ENCODE measurements at places on chromosomes 2 and 18. TPM values are rescaled to one million over a fixed set of nuclear protein-coding genes. Genes with fewer than 3 reads are reported as not detected.

The TMEM237 gene
- 19.0 TPM for total RNA-seq

The STK17B gene
- total RNA-seq, result 8.8 TPM

The LYG2 gene
- total RNA-seq, result not detected

The GALR1 gene
- total RNA-seq, result not detected

The LAMA1 gene
- total RNA-seq, result 0.44 TPM

GRCh38 chr18:13410471-13410870 is 191.9 kb downstream of the LDLRAD4 start:
- DNase-seq, result no peak

DNA sequence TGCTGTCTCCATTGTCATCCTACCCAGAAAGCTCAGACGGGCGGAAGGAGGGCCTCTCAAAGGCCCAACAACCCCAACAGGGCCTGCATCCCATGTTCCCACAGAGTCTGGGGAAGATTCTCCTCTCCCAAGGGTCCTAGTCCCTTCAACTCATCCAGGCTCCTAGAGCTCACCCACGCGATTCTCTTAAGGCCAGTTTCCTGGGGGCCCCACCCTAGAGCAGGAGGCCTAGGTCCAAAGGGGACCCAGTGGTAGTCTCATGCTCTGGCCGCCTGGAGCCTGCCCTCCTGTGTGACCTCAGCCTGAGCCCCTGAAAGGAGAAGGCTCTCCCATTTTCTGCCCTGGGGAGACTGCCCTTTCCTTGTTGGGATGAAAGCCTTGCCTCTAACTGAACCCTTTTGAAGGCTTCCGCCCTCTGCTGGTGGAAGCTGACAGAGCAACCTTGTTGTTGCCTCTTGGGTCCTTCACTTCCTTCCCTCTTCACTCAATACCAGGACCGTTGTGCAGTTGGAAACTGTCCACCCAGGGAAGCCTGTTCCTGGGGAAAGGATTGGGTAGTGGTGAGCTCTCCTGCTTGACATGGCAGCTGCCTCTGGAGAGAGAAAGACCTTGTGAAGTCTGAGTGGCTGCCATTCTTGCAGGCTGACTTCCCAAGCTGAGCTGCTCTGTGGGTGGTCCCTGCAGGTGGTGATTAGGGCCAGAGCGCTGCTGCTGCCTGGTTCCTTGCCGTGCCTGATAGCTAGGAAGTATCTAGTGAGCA is 86.0 kb upstream of the ALPP start:
- DNase-seq, result peak; percentile 21

- no peak for DNase-seq
Measured at GRCh38 chr18:79583984-79584401, 95.6 kb upstream of the CTDP1 start.

- DNase-seq, result no peak
Measured at GRCh38 chr18:45976566-45976965, 9.4 kb upstream of the EPG5 start.

DNA sequence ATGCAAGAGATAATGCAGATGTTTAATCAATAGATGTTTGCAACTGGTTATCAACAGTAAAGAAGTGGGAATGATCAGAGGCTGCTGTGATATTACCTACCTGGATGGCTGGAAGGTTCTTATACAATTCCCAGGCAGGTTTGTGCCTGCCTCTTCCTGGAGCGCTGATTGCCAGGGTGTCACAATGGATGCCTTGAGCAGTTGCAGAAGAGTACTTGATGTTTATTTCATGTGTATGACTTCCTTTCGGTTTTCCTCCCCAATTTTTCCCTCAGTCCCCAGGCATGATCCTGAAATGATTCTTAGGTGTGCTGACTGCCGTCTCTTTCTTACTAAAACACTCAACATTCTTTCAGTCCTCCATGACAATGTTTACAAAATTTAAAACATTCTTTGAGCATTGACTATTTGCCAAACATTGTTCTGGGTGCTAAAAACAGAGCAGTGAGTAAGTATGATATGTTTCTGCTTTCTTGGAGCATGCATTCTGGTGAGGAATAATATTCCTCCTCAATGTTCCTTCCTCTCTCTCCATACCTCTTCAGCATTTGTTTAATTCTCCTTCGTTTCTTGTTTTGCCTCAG is 416.6 kb upstream of the TRIB2 start:
- no peak for DNase-seq

DNA sequence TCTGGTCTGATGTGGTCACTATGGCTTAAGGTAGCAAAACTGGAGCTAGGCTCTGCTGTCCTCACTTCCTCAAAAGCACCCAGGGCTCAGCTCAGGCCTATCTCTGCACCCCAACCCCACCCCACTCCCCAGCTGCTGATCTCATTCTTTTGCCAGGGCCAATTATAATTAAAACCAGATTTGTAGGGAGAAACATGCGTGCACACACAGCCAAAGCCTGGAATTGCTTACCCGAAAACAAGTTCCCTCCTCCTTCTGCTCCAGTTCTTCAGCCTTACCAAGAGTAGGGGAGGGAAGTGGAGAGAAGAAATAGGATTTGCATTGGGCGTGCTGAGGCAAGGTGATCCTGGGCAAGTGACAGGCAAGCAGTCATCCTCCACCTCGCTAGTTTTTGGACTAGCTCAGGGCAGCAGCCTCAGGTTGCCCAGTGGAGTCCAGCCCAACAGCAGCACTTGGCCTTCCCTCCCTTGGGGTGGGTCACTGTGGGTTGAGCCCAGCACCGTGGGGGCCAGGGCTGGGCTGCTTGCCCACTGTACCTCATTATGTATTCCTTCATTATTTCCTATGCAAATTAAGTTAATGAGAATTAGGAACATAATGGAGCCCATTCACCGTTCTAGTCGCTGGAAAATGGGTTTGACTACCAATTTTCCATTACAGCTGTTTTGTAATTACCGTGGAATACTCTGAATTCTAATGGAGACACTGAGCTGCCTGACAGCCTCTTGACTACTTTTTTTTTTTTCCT is 199.1 kb upstream of the CELF4 start:
- DNase-seq, result no peak

Measured in gastrocnemius medialis (tissue), 4 donors.